Erythroblast (primary cell): ENCODE measurements at places on chromosomes 7 and 10.
A peak's percentile ranks its signal among the peaks of the same experiment; 100 is the strongest.

- DNase-seq = no peak
Measured at GRCh38 chr10:5944389-5945189, 32.8 kb downstream of the IL15RA start.

DNA sequence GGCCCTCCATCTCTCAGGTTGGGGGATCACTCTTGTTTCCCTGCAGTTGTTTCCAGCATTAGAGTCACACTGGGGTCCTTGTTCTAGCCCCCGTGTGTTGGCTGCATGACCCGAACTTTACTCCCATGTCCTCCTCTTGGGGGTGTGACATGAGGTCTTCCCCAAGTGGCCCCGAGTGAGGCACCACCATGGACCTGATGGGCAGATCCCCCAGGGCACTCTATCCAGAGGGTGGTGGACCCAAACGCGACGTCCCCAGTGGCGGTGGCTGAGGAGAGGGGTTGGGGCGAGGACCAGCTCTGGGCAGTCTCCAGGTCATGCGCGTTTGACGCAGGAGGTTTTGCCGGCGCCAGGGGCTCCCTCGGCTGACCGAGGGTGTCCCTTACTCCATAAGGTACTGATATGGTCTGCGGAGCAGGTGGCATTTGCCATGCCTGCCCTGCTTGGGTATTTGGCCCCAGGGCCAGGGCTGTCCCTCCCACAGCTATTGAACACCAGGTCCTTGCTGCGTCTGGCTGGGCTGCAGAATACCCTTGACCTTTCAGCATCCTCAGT is 131.9 kb downstream of the LHPP start:
- no peak for DNase-seq

GRCh38 chr10:77541247-77541646 is 96.4 kb downstream of the KCNMA1 start:
- DNase-seq = no peak

- DNase-seq = peak; percentile 68
Measured at GRCh38 chr10:3043512-3044368, 23.6 kb upstream of the PFKP start.

GRCh38 chr10:101814466-101815071 is 3.7 kb downstream of the OGA start:
- peak; percentile 23 for DNase-seq

- DNase-seq = no peak
Measured at GRCh38 chr10:24790599-24790998, 66.9 kb upstream of the ARHGAP21 start.

DNA sequence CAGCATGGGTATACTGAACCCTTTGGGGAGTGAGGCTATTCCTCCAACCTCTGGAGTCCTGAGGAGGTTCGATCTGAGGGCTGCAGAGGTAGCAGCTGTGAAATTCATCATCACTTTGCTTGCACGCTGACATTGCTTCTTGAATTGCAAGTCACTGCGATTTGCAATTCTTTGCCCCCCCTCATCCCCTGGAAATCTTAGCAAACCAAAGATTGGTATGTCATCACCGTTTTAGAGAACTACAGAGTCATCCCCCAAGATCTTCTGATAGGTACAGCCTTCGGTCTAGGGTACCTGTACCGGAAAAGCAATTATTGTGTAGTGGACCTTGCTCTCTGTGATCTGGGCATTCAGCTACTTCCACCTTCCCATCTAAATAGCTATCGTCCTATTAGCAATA is 192.6 kb downstream of the KLF6 start:
- DNase-seq = no peak

DNA sequence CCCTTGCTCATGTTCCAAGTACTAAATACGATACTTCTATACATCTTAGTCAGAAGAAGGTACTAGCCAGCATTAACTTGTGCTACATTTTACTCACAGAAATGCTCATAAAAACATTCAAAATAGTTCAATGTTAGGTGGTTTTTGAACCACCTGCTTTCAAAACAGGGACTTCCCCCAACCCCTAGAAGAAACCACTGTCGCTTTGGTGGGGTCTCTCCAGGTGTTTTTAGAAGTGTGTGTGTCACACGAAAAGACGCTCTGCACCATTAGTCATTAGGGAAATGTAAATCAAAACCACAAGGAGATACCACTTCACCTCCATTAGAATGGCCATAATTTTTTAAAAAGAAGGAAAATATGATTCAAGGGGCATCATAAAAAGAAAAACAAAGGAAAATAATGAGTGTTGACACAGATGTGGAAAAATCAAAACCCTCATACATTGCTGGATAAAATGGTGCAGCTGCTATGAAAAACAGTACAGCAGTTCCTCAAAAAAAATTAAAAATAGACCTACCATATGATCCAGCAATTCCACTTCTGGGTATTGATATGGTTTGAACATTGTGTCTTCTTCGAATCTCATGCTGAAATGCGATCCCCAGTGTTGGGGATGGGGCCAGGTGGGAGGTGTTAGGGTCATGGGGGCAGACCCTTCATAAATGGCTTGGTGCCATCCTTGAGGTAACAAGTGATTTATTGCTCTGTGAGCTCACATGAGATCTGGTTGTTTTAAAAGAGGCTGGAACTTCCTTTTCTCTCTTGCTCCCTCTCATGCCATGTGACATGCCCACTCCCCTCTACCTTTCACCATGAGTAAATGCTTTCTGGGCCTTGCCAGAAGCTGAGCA is 74.2 kb downstream of the MALSU1 start:
- no peak for DNase-seq

GRCh38 chr10:11831520-11831951 is 8.4 kb downstream of the PROSER2 start:
- DNase-seq = no peak

DNA sequence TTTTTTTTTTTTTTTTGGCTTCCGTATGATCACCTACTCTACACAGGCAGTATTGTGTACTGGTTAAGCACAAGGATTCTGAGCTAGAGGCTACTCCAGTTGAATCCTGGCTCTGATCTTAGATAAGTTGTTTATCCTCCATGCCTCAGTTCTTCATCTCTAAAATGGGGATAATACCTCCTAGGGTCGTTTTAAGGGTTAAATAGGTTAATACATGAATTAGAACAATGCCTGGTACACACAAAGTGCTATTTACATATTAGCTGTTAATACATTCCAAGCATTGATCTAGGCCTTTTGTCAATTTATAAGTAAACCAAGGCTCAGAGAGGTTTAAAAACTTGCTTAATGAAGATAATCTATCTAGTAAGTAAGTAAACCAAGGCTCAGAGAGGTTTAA is 59.0 kb downstream of the ST7 start:
- no peak for DNase-seq

DNA sequence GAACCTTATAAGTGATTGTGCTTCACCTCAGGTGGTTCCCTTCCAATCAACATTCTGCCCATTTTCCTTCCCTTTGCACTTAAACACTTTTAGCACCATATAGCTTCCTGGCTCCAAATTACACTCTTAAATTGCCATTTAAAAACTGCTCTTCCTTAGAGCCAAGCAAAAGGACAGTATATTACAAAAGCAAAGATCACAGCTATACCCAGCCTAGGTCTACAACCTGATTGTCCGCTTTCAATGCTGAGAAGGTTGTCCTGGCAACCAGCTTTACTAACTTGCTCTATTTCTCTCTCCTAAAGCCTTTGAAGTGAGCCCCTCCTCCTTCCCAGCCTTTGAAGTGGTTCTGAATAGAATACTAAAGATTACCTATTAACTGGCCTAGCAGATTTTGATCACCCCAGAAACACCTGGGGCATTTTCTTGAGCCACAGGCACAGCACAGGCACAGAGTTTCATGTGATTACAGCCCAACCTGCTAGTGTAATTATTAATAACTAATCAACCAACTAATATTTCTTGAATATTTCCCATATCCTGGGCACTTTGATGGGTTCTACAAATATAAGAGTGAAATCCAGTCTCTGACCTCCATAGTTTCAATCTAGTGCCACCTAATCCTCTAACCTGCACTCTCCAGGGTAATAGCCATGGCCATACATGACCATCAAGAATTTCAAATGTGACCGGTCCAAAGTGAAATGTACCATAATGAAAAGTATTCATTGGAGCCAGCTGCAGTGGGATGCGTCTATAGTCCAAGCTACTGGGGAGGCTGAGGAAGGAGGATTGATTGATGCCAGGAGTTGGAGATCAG is 63.6 kb upstream of the TRIM24 start:
- no peak for DNase-seq

DNA sequence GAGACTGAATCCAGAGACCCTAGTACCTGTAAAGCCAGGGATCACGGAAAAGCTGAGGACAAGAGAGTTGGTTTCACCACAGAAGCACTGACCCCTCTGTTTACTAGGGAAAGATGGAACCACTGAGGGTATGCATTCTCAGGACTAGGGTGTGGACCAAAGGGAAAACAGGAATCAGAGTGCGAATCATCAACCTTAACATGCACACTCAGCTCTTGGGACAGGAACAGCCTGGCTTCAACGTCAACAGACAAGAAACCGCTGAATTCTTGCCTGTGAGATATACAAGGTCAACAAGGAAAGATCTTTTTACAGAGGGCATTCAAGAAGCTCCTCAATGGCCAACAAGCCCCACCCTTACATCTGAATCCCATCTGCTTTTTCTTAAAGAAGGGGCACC is 14.9 kb downstream of the TNRC18 start:
- DNase-seq = no peak

GRCh38 chr7:4794591-4795350 is 19.3 kb downstream of the AP5Z1 start:
- no peak for DNase-seq

DNA sequence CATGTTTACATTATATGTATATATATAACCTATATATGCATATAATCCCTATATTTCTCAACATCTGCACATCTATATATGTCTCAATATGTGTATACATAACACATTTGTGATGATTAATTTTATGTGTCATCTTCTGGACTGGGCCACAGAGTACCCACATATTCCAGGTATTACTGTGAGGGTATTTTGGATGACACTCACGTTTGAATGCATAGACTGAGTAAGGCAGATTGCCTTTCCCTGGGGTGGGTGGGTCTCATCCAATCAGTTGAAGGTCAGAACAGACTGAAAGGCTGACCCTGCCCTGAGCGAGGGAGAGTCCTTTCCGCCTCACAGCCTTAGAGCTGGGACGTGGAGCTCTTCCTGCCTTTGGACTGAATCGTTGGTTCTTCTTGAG is 295.2 kb upstream of the PFKP start:
- no peak for DNase-seq

GRCh38 chr10:37680243-37680683 is 177.1 kb downstream of the ZNF248 start:
- DNase-seq = no peak

GRCh38 chr10:84076540-84077195 is 62.6 kb upstream of the GHITM start:
- DNase-seq = peak; percentile 1

GRCh38 chr10:43197834-43198681 is 59.8 kb downstream of the CSGALNACT2 start:
- DNase-seq = peak; percentile 37

DNA sequence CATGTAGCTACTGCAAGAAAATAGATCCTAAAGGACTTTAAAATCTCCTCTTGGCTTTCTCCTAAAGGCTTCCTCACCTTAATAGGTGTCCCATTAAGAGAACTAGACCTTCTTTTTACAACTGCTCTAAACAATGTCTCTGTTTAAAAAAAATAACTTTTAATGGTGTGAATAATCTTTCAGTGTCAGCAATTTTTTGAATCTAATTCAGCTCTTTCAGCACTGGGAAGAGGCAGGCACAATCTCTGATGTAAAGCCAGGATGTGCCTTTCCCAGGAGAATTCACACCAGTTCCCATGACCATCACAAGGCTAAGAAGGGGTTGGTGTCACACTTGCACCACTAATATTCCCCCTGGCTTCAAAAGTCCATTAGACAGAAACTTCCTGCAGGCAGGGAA is 254.6 kb downstream of the XPNPEP1 start:
- DNase-seq = no peak

DNA sequence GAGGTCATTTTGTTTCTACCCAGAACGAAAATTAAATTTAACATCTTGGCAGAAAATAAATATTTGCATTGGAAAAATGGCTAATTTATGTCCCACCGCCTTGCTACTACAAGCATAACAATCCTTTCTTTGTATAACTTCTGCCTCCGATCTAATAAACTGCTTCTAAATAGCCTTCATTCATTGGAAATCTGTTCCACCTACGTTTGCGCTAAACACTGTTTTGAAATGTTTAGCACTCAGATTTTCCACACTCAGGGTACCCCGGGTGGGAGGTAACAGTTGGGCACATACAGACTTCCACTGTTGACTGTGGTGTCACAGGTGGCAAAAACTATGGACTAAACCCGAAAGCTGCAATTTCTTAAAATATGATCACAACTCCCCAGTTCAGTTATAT is 96.4 kb downstream of the FGFR2 start:
- no peak for DNase-seq

DNA sequence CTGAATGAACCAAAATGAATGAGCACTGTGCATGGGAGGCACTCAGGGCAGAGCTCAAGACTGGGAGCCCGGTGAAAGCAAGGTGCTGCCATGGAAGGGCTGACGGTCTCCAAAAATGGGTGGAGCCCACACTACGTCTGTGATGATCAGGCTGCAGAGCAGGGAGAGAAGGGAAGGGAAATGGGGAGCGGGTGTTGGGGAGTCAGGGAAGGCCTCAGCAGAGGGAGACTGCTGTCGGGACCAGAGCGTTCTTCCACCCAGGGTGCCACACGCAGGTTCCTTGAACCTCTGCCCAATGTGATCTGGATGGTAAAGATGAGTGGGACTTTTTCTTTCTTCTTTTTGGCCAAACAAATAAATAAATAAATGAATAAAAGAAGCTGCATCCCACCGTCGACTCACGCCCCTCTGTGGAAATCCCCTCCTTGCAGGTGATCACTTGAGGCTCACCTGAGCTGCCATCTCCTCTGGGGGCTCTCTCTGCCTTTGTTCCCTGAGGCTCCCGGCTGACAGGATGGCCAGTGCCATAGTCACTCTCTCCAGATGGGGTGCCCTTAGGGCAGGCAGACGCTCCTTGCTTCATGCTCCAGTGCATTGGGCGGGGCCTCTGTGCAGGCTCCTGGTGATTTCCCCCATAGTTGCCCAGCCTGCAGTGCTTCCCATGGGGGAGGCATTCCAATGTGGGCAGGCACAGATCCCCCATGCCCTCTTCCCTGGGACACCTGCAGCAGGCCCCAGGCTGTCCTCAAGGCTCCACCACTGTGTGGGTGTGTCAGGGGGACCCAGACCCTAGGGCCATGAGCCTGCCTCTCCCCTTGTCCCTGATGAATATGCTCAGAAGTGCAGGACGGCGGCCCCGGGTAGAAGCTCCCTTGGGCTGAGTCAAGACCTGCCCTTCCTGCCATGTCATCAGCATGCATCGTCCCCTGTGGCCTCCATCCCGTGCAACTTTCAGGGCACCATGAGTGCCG is 131.8 kb downstream of the PTPN20 start:
- DNase-seq = no peak

DNA sequence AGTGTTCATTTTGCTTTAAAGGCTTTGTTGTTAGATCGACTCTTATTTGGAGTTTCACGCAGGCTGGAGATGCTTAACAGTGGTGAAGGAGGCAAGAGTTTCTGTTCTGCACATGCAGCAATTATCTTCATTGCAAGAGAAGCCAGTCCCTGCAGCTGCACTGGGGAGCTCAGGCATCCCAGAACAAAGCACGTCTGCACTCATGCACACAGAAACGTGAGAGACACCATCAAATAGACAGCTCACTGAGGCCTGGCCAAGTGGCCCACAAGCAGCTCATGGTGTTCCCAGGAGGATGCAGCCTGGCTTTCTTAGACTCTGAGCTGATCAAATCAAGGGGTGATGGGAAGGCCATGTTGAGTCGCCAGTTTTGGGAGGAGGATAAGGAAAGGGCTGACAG is 246.1 kb downstream of the CREB5 start:
- no peak for DNase-seq
